K562 (cell line): ENCODE measurements at places on chromosomes 16 and 17. TPM values are rescaled to one million over a fixed set of nuclear protein-coding genes. Genes with fewer than 3 reads are reported as not detected.

GRCh38 chr17:78168903-78169793 is 767 bp downstream of the SYNGR2 start:
- peak; percentile 35 for DNase-seq
- H3K36me3 ChIP-seq = peaks cover 50% of the 10 kb centered on the region; the same call in 2 of the 3 replicates
- H3K27me3 ChIP-seq = no peaks in the 10 kb centered on the region
- H3K4me1 ChIP-seq = peaks cover 16% of the 10 kb centered on the region; the same call in 2 of the 3 replicates

DNA sequence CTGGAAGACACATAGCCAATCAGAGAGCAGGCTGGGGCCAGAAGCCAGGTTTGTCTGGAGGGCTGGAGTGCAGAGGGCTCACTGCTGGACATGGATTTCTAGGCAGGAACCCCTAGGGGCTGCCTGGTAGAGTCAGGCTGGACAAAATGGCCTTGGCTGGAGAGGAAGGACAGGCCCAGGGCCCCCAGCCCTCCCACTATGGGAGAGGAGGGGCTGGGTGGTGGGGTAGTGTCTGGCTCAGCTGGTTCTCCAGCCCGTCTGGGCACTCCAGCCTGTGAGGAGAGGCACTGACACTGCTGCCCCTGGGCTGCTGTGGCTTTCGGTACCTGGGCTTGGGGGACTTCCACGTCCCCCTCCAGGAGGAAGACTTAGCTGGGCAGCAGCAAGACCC is 21.7 kb upstream of the DOK4 start:
- no peak overlapping the region for H3K4me3 ChIP-seq
- H3K27ac ChIP-seq = no peak overlapping the region
- DNase-seq = no peak
- peaks cover 8% of the 10 kb centered on the region; the same call in 1 of the 2 replicates for H3K4me1 ChIP-seq
- H3K36me3 ChIP-seq = no peaks in the 10 kb centered on the region
- peaks cover 28% of the 10 kb centered on the region for H3K27me3 ChIP-seq

DNA sequence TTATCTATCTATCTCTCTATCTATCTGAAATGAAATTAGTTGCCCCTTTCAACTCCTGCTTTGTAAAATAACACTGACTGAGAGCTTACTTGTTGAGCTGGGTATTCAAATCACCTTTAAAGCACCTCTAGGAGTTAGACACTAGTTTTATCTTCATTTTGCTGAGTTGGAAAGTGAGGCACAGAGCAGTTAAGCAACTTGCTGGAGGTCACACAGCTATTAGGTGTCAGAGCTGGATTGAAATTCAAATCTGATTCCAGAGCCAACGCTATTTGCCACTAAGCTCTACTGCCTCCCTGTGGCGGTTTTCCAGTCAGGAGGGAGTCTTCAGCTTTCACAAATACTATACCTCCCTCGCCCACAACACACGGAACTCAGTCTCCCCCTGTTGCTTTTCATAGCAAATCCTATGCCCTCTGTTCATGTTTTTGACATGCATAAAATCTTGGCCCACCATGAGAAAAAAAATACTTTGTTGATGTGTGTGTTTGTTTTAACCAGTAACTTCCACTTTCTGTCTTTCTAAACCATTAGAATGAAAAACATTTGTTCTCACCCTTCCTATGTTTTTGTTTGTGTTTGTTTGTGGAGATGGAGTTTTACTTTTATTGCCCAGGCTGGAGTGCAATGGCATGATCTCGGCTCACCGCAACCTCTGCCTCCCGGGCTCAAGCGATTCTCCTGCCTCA is 74.8 kb upstream of the SMURF2 start:
- no peaks in the 10 kb centered on the region for H3K27me3 ChIP-seq
- H3K36me3 ChIP-seq = no peaks in the 10 kb centered on the region
- H3K27ac ChIP-seq = no peak overlapping the region
- no peak for DNase-seq

DNA sequence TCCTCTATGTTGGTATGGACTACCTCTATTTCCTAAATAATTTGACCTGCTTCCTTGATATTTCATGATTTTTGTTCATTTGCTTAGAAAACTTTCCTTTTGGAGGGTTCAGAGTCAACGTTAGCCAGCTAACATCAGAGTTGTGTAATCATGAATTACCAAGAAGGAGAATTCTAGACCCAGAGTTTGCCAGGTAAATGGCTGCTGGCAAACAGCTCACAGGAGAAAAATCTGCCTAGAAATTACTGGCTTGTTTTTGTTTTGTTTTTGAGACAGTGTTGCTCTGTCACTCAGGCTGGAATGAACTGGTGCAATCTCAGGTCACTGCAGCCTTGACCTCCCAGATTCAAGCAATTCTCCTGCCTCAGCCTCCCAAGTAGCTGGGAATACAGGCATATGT is 111.4 kb upstream of the SALL1 start:
- no peaks in the 10 kb centered on the region for H3K27me3 ChIP-seq
- H3K4me1 ChIP-seq = no peaks in the 10 kb centered on the region
- DNase-seq = no peak
- no peak overlapping the region for H3K4me3 ChIP-seq

ADGRG1 gene
- 0.31 TPM in 1 of 2 replicates, not detected in the other for total RNA-seq

LPO gene
- 0.11 TPM in 1 of 2 replicates, not detected in the other for total RNA-seq

ST6GALNAC1 gene
- 42.9 and 53.1 TPM in 2 replicates for total RNA-seq
